ENCODE measurements at places on chromosomes 6 and 20.
A peak's percentile ranks its signal among the peaks of the same experiment; 100 is the strongest.

DNA sequence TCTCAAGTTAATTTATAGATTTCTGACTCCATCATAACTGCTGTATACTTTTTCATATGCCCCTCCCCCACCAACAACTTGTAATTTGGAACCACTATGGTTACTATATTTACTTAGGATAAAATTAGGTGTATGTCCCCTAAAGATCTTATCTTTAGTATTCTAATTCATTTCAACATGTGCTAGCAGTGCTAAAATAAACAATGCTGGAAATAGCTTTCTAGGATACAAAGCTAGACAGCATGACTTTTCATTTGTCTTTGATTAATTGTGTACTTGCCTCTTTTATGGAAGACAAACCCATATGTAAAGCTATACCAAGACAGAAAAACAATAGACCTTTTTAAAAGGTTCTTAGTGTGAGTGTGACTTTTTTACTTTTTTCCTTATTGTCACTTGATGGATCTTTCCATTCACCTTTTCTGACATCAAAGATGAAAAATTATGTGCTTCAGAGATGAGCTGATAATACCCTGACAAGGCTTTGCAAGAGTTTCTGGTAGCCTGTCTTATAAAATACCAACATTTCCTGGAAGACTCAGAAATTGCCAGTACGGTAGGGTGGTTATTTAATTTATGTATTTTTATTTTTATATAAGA, 31.2 kb upstream of the POPDC3 start:
- no peak overlapping the region for H3K4me3 ChIP-seq
- DNase-seq, result no peak
- no peaks in the 10 kb centered on the region for H3K36me3 ChIP-seq
- peaks cover 16% of the 10 kb centered on the region for H3K4me1 ChIP-seq

GRCh38 chr6:33206027-33206863, 1.8 kb downstream of the HSD17B8 start:
- DNase-seq, result no peak
- H3K36me3 ChIP-seq, result peaks cover 30% of the 10 kb centered on the region
- no peaks in the 10 kb centered on the region for H3K27me3 ChIP-seq
- H3K27ac ChIP-seq, result peak overlapping the region; percentile 94

- peaks cover 21% of the 10 kb centered on the region for H3K36me3 ChIP-seq
- no peak overlapping the region for H3K27ac ChIP-seq
- no peak overlapping the region for H3K4me3 ChIP-seq
- H3K4me1 ChIP-seq, result peaks cover 36% of the 10 kb centered on the region
Observed at GRCh38 chr6:17710331-17710730, 3.6 kb upstream of the NUP153 start.

- peaks cover 50% of the 10 kb centered on the region for H3K36me3 ChIP-seq
- DNase-seq, result no peak
- no peaks in the 10 kb centered on the region for H3K27me3 ChIP-seq
Observed at GRCh38 chr20:23368316-23369071, 6.5 kb downstream of the GZF1 start.

DNA sequence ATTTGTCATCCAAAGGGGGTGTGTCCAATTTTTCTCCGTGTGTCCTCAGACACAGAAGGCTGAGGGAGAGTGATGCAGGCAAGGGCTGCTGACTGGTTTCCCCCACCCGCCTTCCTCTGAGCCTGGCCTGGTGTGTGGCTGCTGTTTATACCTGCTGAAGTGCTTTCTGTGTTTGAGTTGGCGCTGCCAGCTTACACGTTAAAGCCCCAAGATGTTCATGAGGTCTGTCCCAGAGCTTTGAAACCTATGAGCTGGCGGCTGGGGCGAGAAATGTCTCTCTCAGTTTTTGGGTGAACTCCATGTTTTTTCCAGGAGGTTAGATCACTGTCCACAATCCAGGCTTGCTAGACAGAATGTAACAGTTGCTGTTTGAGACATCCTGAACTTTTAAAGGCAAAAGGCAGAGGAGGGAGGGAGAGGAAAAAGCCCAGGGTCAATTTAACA, 69.0 kb upstream of the CCN2 start:
- no peaks in the 10 kb centered on the region for H3K36me3 ChIP-seq
- no peaks in the 10 kb centered on the region for H3K4me1 ChIP-seq
- no peak for DNase-seq
- H3K4me3 ChIP-seq, result no peak overlapping the region
- H3K27ac ChIP-seq, result no peak overlapping the region
- H3K27me3 ChIP-seq, result no peaks in the 10 kb centered on the region

GRCh38 chr6:37314487-37315156, 39.2 kb upstream of the RNF8 start:
- H3K4me3 ChIP-seq, result no peak overlapping the region
- peak overlapping the region; percentile 58 for H3K27ac ChIP-seq

GRCh38 chr20:13788167-13788834, 3.5 kb downstream of the NDUFAF5 start:
- peaks cover 27% of the 10 kb centered on the region for H3K4me1 ChIP-seq
- H3K4me3 ChIP-seq, result no peak overlapping the region
- H3K27me3 ChIP-seq, result no peaks in the 10 kb centered on the region

GRCh38 chr20:25205277-25206062, 10.0 kb downstream of the ENTPD6 start:
- DNase-seq, result peak; percentile 34
- peaks cover 6% of the 10 kb centered on the region for H3K4me1 ChIP-seq

- DNase-seq, result no peak
- peaks cover 10% of the 10 kb centered on the region for H3K4me1 ChIP-seq
- no peaks in the 10 kb centered on the region for H3K27me3 ChIP-seq
- H3K27ac ChIP-seq, result no peak overlapping the region
- peaks cover 35% of the 10 kb centered on the region for H3K36me3 ChIP-seq
Observed at GRCh38 chr6:132458887-132459604, 53.9 kb downstream of the STX7 start.

- no peak overlapping the region for H3K27ac ChIP-seq
- H3K36me3 ChIP-seq, result peaks cover 9% of the 10 kb centered on the region
- DNase-seq, result no peak
Observed at GRCh38 chr6:45812922-45813321, 202.7 kb downstream of the CLIC5 start.

DNA sequence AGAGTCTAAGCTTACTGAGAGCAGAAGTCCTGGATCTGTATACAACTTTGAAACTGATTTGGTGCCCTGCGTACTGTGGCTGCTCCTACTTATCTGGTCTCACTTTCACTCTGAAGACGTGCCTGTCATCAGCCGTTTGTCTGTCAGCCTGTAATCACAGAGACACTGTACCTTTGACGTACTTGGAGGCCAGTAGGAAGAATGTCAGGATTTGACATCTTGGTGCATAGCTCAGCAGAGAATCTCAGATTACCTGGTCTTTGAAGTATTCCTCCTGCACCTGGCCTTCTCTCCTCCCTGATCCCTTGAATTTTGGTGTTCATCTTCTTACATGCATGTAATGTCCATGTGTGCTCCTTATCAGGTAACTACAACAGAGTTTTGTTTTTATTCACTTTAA, 37.7 kb downstream of the DSE start:
- DNase-seq, result no peak
- H3K27me3 ChIP-seq, result no peaks in the 10 kb centered on the region
- peaks cover 13% of the 10 kb centered on the region for H3K4me1 ChIP-seq
- no peak overlapping the region for H3K4me3 ChIP-seq
- no peak overlapping the region for H3K27ac ChIP-seq

DNA sequence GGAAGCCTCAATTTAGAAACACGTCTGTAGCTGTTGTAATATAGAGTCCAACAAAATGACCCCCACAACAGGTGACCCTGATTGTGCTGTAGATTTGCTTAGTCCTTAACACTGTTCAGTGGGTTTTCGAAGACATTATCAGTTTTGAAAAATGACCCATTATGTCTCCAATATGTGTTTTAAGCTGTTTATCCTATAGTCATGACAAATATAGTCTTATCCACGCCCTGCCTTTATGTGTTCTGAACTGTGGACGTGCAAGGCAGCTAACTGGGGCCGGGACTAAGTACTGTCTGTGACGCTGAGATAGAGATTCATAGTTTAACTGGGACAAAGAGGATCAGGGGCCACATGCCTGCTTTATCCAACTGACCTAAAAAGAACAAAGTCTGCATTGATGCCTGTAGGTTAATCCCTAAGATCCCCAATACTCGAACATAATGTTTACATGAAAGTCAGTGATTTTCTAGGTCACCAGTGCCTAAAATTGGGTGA, 192.4 kb downstream of the CD83 start:
- H3K4me1 ChIP-seq, result peaks cover 7% of the 10 kb centered on the region
- no peak for DNase-seq
- no peaks in the 10 kb centered on the region for H3K36me3 ChIP-seq
